ENCODE measurements at places on chromosomes 1 and 21. TPM values are rescaled to one million over a fixed set of nuclear protein-coding genes. Genes with fewer than 3 reads are reported as not detected.

The CD244 gene
- 0.15 TPM for total RNA-seq

The TEDDM1 gene
- total RNA-seq: not detected

The UBL4B gene
- total RNA-seq: not detected

- H3K36me3 ChIP-seq: no peaks in the 10 kb centered on the region
- H3K27me3 ChIP-seq: no peaks in the 10 kb centered on the region
- no peak overlapping the region for H3K27ac ChIP-seq
- peaks cover 95% of the 10 kb centered on the region for H3K4me1 ChIP-seq
These were observed 27.2 kb upstream of the LRRC8C start for GRCh38 chr1:89605692-89606091.

DNA sequence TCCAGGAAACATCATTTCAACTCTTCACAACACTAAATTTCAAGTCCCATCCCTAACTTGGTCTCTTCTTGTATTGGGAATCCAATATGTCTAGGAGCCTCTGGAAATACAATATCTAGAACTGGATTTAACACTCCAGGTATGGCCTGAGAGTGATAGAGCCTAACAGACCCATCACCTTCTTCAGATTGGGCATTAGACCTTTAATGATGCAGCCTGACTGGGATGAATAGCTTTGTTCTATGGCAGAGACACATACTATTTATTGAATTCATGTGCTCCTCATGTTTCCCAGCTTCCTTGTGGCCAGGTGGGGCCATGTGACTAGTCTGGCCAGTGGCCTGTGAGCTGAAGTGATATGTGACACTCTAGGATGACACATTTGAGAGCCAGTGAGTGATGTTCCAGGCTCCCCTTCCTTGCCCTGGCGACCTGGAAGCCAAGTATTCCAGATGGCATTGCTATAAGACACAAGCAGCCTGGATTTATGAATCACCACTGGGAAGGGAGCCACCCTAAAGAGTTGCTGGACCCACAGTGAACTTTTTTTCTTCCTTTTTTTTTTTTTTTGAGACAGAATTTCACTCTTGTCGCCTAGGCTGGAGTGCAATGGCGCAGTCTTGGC is 31.0 kb upstream of the POU3F1 start:
- no peak overlapping the region for H3K27ac ChIP-seq
- H3K27me3 ChIP-seq: peaks cover 17% of the 10 kb centered on the region
- H3K36me3 ChIP-seq: no peaks in the 10 kb centered on the region
- DNase-seq: no peak
- no peak overlapping the region for H3K4me3 ChIP-seq
- no peaks in the 10 kb centered on the region for H3K4me1 ChIP-seq

DNA sequence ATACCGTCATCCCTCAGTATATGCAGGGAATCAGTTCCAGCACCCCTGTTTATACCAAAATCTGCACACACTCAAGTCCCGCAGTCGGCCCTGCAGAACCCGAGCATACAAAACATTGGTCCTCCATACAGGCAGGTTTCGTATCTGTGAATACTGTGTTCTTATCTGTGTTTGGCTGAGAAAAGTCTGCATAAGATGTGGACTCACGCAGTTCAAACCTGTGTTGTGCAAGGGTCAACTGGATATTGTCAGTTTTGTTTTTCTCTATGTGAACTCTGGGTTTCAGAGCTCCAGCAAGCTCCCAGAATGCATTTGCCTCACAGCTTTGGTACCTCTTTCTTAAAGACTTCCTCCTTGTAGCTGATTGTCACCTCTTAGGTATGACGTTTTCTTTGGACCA is 100.6 kb downstream of the NR5A2 start:
- peaks cover 3% of the 10 kb centered on the region for H3K27me3 ChIP-seq
- no peak for DNase-seq
- H3K27ac ChIP-seq: no peak overlapping the region
- H3K4me1 ChIP-seq: peaks cover 13% of the 10 kb centered on the region
- H3K4me3 ChIP-seq: no peak overlapping the region

GRCh38 chr1:178941261-178941689 is 70.4 kb upstream of the ANGPTL1 start:
- no peaks in the 10 kb centered on the region for H3K36me3 ChIP-seq
- H3K27me3 ChIP-seq: peaks cover 14% of the 10 kb centered on the region
- no peaks in the 10 kb centered on the region for H3K4me1 ChIP-seq
- H3K27ac ChIP-seq: no peak overlapping the region
- H3K4me3 ChIP-seq: no peak overlapping the region

- no peak overlapping the region for H3K4me3 ChIP-seq
- no peak overlapping the region for H3K27ac ChIP-seq
These were observed 10.4 kb upstream of the MRPL9 start for GRCh38 chr1:151773702-151774101.

DNA sequence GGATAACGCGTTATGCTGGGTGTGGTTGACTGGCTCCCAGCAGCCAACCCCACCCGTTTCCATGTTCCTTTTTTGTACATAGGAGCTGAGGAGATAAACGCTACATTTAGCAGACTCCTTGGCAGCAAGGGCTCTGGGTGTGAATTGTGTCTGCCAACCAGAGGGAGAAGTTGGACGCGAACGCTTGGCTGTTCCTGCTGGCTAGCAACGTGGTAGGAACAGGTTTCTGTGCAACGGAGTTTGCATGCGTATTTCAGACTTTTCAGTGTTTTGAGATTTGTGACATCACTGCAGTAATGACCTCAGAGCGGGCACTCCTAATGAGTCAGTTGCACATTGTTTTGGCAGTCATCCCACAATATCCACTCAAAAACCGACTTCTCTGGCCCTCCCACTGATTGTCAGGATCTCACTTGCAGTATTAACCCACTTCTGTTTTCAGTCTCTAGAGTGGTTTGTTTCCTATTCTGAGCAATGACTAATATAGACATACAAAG is 98.7 kb upstream of the RGS1 start:
- H3K4me1 ChIP-seq: no peaks in the 10 kb centered on the region
- no peak overlapping the region for H3K4me3 ChIP-seq
- H3K27ac ChIP-seq: no peak overlapping the region
- no peaks in the 10 kb centered on the region for H3K27me3 ChIP-seq
- no peak for DNase-seq
- no peaks in the 10 kb centered on the region for H3K36me3 ChIP-seq

DNA sequence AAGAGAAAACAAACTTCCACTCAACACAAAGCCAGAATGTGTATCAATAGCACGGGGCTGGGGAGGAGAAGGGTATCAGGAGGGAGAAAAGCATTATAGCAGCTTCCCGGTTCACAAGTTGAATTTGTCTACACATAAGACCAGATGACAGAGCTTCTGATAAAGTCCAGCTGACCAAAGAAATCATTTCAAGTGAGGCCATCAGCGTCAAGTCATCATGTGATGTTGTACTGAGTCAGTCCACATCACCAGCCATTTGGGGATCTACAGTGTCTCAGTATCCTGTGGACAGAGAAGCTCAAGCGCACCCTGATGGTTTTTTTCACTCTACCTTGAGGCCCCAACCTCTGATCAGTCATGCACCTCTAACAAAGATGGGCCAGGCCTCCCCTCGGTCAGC is 33.0 kb downstream of the SETD4 start:
- no peaks in the 10 kb centered on the region for H3K36me3 ChIP-seq
- no peaks in the 10 kb centered on the region for H3K27me3 ChIP-seq
- H3K27ac ChIP-seq: no peak overlapping the region
- peaks cover 5% of the 10 kb centered on the region for H3K4me1 ChIP-seq
- no peak for DNase-seq

DNA sequence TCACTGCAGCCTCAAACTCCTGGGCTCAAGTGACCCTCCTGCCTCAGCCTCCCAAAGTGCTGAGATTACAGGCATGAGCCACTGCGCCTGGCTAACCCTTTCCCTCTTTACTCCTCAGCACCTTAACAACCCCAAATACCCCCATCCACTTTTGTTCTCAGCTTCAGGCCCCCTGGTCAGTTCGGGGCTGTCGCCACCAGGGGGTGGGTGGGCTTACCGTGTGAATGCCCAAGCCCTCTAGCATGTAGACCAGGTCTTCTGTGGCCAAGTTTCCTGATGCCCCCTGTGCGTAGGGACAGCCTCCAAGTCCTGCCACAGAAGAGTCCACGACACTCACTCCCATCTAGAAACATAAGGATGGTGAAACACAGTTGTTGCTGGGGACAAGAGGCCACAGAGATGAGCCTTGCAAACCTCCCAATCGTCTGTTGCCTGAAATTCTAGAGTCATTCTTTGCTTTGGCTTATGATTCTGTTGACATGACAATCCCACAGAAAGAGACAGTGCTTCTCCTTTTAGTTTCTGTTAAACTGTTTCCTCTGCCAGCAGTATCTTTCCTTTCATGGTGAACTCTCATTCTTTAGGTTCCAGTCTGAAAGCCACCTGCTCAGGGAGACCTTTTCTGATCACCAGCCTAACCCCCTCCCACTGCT is 3.8 kb upstream of the GALE start:
- no peak for DNase-seq
- peaks cover 2% of the 10 kb centered on the region for H3K36me3 ChIP-seq
- no peaks in the 10 kb centered on the region for H3K27me3 ChIP-seq
- H3K4me3 ChIP-seq: no peak overlapping the region
- peaks cover 9% of the 10 kb centered on the region for H3K4me1 ChIP-seq
- H3K27ac ChIP-seq: no peak overlapping the region

The UCK2 gene
- 58.8 TPM for total RNA-seq

DNA sequence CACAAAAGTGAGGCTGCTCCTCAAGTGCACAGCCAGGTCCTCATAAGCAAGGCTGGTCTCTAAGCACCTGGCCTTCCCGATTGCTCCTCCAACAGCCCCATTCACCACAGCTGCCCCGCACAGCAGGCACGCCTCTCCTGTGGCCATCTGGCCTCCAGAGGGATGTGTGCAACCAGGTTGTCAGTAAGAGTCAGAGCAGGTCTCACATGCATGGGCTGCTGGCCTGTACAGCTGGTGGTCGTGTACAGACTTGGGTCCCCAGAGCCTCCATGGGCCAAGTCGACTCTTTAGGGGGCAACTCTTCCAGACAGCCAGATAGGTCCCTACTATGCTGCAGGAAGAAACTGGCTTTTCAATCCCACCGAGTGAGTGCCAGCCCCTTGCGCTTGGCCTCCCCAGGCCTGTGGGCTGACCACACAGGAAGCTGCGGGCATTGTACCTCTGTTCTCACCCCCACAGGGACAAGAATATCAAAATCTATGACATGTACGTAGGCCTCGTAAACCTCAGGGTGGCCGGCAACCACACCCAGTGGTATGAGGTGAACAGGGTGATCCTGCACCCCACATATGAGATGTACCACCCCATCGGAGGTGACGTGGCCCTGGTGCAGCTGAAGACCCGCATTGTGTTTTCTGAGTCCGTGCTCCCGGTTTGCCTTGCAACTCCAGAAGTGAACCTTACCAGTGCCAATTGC is 1.4 kb downstream of the PRSS38 start:
- H3K4me3 ChIP-seq: no peak overlapping the region
- no peaks in the 10 kb centered on the region for H3K4me1 ChIP-seq
- no peaks in the 10 kb centered on the region for H3K27me3 ChIP-seq
- H3K36me3 ChIP-seq: peaks cover 6% of the 10 kb centered on the region
- DNase-seq: no peak

DNA sequence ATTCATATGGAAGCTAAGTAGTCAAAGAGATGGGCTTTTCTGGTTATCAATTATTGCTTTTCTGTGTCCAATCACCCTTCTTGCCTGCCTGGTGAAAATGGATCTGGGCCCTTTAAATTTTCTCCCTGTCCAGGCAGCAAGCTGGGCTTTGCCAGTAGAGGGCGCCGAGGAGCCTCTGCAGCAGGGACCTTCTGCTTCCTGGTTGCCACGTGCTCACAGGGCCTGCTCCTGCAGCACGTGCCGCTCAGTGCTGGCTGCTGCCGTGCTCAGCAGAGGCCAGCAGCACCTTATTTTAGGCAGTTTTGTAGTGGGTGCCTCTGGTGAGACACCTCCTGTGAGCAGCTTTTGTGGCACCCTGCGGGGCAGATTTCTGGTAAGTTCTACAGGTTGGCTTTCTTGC is 4.0 kb downstream of the ACTL8 start:
- no peaks in the 10 kb centered on the region for H3K27me3 ChIP-seq
- DNase-seq: peak; percentile 14
- no peak overlapping the region for H3K4me3 ChIP-seq
- peaks cover 14% of the 10 kb centered on the region for H3K36me3 ChIP-seq
- no peaks in the 10 kb centered on the region for H3K4me1 ChIP-seq

DNA sequence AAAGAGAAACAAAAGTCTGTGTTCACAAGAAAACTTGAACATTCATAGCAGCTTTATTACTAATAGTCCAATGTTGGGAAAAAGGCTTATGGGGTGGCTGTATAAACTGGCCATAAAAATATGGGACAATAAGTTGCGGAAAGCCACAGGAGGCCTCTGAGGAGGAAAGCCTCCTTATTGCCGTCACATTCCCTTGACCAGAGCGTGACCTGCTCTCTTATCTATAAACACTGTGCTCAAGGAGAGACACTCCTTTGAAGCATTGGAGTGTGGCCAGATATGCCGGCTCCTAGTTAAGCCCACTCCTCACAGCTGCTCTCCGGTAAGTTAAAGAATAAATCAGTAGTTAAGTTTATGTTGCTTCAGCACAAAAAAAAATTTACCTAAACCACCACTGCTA is 19.7 kb downstream of the OR6Y1 start:
- no peaks in the 10 kb centered on the region for H3K36me3 ChIP-seq
- no peak overlapping the region for H3K4me3 ChIP-seq
- peaks cover 19% of the 10 kb centered on the region for H3K27me3 ChIP-seq
- H3K4me1 ChIP-seq: no peaks in the 10 kb centered on the region

Data from activated naive CD4-positive, alpha-beta T cell treated with anti-CD3 and anti-CD28 coated beads for 36 hours (primary cell).